ENCODE measurements at places on chromosomes 11 and 22.

DNA sequence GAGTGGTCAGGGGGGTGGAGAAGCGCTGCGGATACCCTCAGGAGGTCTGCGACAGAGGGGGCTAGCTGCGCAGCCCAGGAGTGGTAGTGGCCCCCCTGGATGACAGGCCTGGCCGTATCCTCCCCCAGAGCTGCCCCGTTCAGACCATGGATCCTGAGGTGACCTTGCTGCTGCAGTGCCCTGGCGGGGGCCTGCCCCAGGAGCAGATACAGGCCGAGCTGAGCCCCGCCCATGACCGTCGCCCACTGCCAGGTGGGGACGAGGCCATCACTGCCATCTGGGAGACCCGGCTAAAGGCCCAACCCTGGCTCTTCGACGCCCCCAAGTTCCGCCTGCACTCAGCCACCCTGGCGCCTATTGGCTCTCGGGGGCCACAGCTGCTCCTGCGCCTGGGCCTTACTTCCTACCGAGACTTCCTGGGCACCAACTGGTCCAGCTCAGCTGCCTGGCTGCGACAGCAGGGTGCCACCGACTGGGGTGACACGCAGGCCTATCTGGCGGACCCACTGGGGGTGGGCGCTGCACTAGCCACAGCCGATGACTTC is 505 bp downstream of the NUDT22 start:
- DNase-seq: peak; percentile 87

DNA sequence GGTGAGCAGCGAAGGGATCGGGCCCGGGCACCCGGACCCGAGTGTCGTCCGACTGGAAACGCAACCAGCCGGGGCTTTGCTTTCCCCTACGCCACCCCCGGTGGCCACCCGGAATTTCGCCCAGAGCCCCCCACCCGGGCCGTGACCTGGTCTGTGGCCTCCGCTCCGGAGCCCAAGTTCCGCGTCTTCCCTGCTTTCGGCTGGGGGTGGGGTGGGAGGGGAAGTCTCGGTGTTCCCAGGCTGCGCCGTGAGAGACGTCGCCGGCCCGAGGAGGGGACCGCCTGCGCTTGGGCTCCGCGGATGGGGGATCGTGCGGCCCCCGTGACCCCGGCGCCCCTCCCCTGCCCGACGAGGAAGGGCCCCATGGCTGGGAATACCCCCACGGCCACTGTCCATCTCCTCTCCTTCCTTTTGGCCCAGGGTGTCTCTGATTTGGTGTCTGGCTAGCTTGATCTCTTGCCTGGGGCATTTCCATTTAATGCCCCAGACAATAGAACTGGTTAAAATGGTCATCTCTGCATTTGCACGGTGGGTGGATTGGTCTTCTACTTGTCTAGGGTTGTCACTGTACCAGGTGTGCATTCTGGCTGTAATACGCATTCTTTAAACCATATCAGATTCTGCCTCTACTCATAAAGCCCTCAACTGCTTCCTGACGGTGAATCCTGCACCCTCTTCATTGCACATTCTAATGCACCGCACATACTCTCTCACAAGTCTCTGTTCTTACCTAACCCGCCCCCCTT is 789 bp downstream of the SIK2 start:
- DNase-seq: peak; percentile 80

DNA sequence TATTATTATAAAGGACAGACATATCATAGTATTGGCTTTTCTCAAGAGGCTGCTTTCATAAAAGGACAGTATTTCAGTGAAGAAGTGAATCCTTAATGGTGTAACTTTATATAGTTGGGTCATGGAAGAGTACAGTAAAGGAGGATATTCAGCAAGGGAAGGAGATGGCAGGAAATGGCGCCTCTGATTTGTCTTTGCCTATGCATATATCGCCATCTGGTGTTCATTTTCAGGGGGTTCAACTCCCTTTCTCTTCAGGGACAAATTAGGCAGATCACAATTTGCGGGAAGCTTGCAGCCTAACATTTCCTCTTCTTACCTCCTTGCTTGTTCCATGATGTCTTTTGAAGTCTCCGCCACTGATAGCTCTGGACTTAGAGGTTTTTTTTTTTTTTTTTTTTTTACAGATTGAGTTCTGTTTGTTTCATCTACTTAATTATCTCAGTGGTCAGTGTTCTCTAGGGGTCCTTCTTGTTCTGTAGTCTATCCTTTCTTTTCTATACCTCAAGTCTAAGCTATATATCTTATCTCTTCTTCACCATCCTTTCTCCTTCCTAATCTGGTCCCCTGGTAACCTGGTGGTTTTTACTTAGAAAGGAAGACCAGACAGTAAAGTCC is 21.8 kb upstream of the RRM1 start:
- DNase-seq: no peak

DNA sequence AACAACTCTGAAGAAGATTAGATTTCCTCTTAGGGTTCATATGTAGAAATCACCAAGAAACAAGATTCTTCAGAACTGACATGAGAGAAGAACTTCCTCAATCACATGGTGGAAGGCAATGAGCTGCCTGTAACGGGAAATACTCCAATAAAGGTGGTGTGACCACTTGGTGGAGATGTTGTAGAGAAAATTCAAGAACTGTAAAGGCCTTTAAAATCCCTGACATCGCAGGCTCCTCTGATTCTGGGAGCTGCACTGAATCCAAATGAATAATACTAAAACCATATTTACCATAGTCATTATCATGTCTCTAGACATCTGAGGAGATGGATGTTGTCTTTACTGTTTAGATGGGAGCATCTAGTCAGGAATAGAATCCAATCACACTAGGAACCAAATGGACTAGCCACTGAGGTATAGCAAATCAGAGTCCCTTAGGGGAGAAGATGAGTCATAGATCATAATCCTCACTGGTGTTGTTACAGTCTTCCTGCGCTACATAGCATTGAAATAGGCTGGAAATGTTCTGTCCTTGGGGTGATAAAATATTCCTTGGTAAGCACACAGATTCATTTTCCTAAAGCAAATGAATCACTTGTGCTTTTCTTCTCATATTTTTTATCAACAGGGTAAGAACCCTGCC is 321.6 kb upstream of the TENM4 start:
- DNase-seq: no peak

GRCh38 chr11:6402061-6402470 is 11.8 kb downstream of the SMPD1 start:
- no peak for DNase-seq

DNA sequence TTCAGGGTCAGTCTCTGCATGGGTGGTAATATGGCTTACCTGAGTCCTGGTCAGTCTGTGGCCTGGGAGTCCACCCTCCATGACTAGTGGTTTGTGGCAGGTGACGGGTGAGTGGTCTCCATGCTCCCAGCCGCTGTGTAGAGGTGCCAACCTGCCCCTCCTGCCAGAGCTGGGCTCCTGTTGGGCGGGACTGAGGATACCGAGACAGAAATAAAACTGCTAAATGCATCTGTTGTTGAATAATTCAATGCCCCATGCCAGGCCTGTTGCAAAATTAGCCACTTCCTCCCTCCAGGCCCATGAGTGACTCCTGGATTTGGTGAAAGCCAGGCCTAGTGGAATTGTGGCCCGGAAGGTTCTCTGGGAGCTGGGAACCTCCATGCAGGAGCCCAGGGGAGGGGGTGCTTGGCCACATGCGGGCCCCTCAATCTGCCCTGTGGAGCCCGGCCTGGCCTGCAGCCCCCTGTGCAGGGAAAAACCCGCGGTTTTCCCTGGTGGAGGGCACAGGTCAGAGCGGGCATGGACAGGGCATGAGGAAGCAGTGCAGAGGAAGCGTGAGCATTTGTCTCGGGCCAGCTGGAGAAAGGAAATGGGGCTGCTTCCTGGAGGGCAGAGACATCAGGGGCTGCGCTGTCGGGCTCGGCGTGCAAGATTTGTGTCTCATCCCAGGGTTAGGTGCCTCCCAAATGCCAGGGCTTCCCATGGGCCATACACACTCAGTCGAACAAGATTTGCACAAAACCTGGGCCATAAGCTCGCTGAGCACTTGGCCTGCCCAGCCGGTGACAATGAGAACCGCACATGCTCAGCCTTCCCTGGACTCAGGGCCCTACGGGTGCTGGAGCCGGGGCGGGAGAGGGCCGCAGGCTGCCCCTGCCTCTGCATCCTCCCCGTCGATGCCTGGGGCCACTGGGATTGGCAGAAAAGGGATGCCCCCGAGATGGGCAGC is 66.9 kb downstream of the KCNQ1 start:
- peak; percentile 71 for DNase-seq

DNA sequence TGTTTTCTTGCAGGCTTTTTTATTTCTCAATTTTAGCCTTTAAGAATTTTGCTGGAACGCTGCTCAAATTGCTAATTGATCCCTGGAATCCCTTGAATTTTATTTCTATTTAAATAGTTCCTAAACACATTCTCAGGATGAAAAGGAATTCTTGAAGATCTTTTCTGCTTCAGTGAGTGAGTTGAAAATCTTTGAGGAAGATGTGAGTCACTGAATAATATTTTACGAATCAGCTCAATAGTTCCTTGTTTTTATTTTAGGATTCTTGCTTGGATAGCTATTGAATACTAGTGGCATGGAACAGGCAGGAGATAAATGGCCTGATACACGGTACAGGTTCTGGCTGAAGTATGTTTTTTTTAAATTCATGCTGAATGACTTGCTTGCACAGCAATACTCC is 194.6 kb upstream of the CCDC90B start:
- DNase-seq: no peak

GRCh38 chr22:43407591-43407990 is 4.2 kb upstream of the MPPED1 start:
- no peak for DNase-seq

DNA sequence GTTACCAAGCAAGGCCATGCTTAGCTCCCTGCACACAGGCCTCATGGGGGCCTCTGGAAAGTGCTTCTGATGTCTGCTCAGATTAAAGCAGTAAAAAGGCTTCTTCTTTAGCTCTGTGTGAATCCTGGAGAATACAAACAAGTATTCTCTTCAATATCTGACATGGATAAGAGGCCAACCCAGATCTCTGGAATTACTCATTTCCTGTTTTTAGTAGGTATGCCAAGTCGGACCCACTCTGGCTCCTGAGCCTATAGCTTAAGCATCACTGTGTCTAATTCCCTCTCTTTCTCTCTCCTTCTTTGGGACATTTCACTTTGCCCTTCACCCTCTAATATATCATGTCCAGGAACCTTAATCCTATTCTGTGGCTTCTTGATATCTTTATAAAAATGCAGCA is 529.6 kb upstream of the CCDC90B start:
- no peak for DNase-seq

- DNase-seq: no peak
Observed at GRCh38 chr11:134017511-134018430, 51.1 kb upstream of the JAM3 start.

- DNase-seq: no peak
Observed at GRCh38 chr22:46145361-46145851, 4.9 kb upstream of the PPARA start.

- DNase-seq: no peak
Observed at GRCh38 chr11:83092488-83093384, 21.0 kb upstream of the RAB30 start.

DNA sequence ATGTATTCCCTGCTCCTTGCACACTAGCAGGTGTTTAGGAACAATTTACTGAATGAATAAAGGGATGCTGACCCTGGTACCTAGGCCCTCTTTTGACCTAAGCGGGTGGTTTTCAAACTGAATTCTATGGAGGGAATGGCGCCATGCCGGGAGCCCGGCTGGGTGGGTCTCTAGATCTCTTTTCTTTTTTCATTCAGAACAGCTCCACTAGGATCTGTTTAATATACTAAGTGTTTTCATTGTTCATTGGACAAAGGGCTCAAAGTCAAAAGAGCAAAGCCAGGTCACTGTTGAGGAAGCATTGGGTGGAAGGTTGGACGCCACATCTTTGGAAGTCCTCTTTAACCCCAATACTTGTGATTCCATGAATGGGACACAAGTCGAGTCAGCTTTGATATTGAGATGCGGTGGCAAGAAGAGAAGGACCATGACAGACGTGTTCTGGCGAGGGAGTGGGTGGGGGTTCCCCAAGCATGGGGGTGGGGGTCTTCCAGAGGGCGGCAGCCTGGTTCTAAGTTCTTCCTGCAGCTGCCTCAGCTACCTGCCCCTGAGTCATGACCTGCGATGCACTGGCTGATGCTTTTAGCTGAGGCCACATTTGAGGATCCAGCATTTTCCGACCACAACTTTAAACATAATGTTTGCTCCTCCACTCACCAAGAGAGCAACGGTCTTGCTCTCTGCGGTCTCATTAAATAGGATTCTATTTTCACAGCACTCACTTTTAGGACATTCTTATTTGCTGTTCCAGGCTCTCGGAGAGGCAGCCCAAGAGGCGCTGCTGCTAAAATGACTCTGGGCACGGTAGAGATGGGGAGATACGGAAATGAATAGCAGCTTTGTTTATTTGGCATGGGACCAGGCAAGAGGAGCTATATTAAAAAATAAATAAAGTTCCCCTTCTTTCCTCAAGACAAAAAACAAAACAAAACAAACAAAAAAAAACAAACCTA is 100.6 kb downstream of the FBXO7 start:
- no peak for DNase-seq

DNA sequence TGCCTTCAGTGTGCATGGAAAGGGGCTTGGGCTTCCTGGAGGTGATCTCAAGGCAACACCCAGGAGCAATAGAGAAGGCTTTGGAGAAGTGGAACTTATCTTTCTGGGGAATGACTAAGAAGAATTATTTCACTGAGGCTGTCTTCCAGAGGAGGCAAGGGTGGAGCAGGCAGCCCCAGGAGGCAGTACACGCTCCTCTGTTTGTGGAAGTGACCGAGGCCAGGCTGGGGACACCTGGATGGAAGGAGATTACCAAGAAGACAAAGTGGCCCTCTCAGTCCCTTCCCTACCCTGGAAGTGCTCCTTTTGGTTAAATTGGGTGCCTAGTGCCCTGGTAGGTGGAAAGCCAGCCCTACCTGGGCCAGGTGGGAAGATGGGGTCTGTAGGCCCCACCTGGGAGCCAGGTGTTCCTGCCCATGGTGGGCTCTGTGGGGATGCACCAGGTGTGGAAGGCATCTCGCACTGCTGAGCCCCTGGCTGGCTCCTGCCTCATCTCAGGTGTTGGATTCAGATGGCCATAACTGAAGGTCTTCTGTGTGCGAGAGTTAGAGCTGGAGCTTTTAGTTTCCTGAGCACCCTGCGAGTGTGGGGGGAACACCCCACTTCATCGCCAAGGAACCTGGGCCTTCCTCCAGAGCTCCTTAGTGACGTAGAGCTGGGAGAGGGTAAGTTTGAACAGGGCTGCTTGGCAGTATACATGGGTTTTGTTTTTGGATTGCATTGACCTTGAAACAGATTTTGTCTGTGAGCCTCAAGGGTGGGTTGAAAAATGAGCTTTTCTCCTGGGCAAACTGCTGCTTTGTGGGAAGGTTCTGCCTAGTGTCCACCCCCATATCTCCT is 46.1 kb downstream of the MICAL2 start:
- DNase-seq: no peak

GRCh38 chr11:72899238-72899637 is 85.0 kb downstream of the ATG16L2 start:
- no peak for DNase-seq

GRCh38 chr11:93648158-93648557 is 13.3 kb upstream of the CEP295 start:
- DNase-seq: no peak

GRCh38 chr22:42939941-42940653 is 74.9 kb downstream of the PACSIN2 start:
- no peak for DNase-seq

GRCh38 chr11:58914821-58915543 is 24.3 kb upstream of the GLYATL1 start:
- no peak for DNase-seq
